GM23248 (cell line): ENCODE measurements at places on chromosomes 2 and 18. TPM values are rescaled to one million over a fixed set of nuclear protein-coding genes. Genes with fewer than 3 reads are reported as not detected.

BBS5 gene
- total RNA-seq = 7.0 and 8.0 TPM in 2 replicates

GREB1 gene
- total RNA-seq = not detected in 2 replicates

STAT4 gene
- 1.5 and 3.2 TPM in 2 replicates for total RNA-seq

PUS10 gene
- total RNA-seq = 5.2 and 7.1 TPM in 2 replicates

MREG gene
- total RNA-seq = 0.89 and 3.1 TPM in 2 replicates

ERICH2 gene
- not detected in 2 replicates for total RNA-seq

DSG1 gene
- not detected in 2 replicates for total RNA-seq

DNA sequence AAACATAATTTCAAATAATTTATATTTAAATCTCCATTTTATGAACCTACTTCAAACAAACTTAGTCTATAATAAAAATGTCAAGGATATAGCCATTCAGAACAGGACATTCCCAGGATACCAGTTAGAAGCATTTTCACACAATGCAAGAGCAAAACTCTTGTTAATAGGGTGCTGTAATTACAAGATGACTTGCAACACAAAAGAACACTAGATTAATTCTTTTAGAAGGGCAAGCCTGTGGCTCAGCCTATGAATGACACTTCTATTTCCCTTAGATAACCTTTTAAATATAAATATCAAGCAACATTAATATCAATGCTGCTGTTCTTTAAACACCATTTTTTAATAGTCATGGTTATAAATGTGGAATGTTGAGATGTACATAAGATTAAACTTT lies 157.9 kb upstream of the SCN7A start:
- no peak for DNase-seq

DNA sequence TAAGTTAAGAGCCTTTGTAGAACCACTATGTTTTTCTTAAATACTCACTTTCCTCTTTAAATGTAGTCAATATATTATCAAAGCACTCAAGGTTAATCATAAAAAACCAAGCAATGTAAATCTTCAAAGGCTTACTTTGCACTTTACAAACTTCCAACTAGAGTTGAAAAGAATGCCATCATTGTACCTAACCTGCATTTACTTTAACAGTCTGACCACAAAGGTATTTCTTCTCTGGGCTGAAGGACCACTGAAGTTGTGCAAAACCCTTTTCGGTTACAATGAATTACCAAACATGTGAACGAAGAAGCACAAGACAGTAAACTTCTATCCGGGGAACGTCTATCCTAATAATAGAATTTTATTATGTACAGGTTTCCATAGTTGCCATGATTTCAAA lies 3.0 kb downstream of the HNRNPLL start:
- DNase-seq = peak; percentile 52

- peak; percentile 48 for DNase-seq
Observed at GRCh38 chr2:96528006-96528699, 8.4 kb upstream of the ARID5A start.

DNA sequence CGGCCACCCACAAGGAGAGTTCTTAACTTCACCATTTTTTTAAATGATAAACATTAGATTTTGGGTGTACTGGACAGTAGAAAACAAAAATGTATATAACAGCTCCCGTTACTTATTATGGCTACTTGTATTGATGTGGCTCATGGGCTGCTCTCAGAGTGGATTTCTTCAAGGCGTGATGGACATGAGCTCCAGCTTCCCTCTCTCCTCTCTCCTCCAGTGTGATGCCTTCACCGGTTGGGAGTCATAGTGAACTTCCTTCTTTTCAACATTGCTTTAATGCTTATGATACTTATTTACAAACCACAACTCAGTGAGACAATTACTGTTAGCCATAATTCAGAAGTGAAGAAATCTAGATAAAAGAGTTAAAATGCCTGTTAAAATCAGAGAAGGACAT lies 515.2 kb downstream of the RNF144A start:
- DNase-seq = no peak

GRCh38 chr2:142095647-142096046 lies 35.2 kb downstream of the LRP1B start:
- DNase-seq = no peak

GRCh38 chr18:3579701-3580100 lies 129.7 kb downstream of the TGIF1 start:
- DNase-seq = peak; percentile 85

- DNase-seq = no peak
Observed at GRCh38 chr2:149160701-149161217, 122.3 kb downstream of the LYPD6B start.

- DNase-seq = peak; percentile 27
Observed at GRCh38 chr2:180219491-180219890, 212.4 kb upstream of the CWC22 start.

GRCh38 chr18:75211953-75212750 lies 1.6 kb downstream of the TSHZ1 start:
- DNase-seq = peak; percentile 54

DNA sequence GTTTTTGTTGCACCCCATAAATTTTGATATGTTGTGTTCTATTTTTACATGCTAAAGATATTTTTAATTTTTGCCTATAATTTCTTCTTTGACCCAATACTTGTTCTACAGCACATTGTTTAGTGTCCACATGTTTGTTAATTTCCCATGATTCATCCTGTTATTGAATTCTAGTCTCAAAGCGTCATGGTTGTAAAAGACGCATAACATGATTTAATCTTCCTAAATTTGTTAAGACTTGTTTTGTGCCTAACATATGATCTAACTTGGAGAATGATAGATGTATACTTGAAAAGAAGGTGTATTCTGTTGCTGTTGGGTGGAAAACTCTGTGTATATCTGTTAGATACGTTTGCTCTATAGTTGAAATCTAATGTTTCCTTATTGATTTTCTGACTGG lies 27.1 kb upstream of the SULT1C3 start:
- no peak for DNase-seq

- DNase-seq = no peak
Observed at GRCh38 chr2:62760026-62760425, 54.5 kb downstream of the EHBP1 start.

- DNase-seq = no peak
Observed at GRCh38 chr2:3902131-3902530, 198.8 kb downstream of the DCDC2C start.

DNA sequence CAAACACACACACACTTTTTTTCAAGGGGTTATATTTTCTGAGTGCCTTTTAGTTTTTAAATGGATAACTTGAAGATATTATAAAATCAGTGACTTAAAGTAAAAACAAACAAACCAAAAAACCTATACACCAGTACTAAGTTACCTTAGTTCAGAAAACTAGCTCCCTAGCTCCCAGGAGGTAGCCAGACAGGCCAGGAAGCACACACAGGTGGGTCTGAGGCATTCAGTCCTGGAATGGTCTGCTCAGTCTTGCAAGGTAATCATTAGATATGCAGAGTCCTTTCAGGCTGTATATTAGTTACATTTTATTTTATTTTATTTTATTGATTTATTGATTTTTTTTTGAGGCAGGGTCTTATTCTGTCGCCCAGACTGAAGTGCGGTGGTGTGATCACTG lies 10.7 kb upstream of the DYNC2LI1 start:
- DNase-seq = no peak
